ENCODE measurements at places on chromosomes 6 and 20. TPM values are rescaled to one million over a fixed set of nuclear protein-coding genes. Genes with fewer than 3 reads are reported as not detected.

The PIM1 gene
- polyA plus RNA-seq: 23.7 TPM

The BHLHE23 gene
- polyA plus RNA-seq: not detected

GRCh38 chr20:51491393-51491792 lies 51.1 kb downstream of the NFATC2 start:
- no peak for DNase-seq

The BMP2 gene
- polyA plus RNA-seq: 16.2 TPM

The COL19A1 gene
- polyA plus RNA-seq: 3.7 TPM

The ZNF334 gene
- polyA plus RNA-seq: 40.5 TPM

The SAMD10 gene
- polyA plus RNA-seq: 12.0 TPM

DNA sequence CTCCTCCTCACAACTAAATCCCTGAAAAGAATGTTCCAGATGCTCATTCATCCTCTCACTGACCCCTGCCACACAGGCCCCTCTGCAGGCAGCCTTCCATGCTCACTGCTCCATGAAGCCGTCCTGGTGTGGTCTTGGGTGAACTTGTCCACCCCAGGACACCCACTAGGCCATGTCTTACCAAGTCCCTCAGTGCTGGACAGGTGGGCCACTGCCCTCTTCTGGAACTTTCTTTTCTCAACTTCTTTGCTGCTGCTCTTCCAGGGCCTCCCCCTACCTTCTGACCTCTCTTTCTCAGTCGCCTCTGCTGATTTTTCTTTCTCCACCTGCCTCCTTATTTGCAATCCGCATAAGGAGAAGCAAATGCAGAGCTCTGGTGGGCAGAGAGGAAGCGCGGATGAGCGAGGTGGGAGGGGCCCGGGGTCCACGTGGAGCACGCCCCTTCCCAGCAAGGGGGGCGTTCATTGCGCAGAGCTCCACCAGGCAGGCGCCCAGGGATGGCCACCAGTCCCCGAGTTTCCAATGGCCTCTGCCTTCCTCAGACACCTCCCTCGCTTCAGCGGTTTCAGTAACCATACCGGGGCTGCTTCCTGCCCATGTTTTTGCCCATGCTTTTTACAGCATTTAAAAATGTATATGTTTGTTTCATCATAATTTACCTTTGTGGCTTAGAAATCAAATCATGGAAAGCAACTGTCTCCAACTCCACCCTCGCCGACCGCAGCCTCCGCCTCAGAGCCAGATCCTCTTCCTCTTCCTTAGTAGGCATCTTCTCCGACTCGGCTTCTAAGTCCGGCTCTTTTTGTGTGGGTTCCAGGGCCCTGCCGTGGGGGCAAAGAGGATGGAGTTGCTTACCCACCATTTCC lies 129.6 kb downstream of the ZDHHC14 start:
- no peak for DNase-seq

DNA sequence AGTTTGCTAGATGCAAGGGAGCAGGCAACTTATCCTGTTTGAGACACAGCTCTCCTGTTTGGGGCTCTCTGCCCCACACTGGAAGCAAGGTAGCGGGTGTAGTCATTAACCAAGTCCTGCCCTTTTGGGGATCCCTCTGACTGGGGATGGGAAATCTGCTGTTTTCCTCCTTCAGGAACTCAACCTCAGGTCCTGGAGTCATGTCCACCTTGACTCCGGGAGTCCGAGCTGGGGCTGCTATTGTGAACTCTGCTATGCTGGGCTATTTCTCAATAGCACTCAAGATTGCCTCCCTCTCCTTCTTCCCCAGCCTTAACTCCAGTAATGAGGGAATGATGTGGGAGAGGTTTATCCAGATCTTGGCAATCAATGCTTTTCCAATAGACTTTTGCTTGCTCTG lies 54.1 kb upstream of the CHD6 start:
- DNase-seq: no peak

DNA sequence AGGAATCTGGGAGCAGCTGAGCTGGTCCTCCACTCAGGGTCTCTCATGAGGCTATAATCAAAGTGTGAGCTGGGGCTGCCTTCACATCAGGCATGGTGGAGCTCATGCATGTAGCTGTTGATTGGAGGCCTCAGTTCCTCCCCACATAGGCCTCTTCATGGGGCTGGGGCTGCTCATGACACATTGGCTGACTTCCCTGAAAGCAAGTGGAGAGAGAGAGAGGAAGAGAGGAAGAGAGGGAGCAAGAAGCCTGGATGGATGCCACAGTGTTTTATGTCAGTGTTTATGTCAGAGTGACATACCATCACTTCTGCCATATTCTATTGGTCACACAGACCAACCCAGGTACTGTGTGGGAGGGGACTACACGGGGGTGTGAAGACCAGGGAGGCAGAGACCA lies 43.8 kb downstream of the EYA2 start:
- DNase-seq: no peak

DNA sequence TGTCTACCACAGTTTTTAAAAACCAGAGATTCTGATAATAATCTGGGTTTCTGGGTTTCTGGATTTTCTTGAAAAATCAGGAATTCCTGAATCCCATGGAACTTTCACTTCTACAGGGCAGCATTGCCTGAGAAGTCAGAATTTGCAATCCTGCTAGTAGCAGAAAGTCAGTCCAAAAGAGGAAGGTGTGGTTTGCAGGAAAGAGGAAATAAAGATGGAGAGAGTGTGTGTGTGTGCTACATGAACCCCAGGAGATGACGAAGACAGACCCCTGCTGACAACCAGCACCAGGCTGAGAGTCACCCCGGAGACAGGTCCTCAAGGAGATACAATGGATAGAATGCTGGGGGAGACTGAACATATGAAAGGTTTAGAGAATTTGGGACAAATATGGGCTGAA lies 44.9 kb downstream of the PRND start:
- no peak for DNase-seq

The SPO11 gene
- polyA plus RNA-seq: not detected

DNA sequence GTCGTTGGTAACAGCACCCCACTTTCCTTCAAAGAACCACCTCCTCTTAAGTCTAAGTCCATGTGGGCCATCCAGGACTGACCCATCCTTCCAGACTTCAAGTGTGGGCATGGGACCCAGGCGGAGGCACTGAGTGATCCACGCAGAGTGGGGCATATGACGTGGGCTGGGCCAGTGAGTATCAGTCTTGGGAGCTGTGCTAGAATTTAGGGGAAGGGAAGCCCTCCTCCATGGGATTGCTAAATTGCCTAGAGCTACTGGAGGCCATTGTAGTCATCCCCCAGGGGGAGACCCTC lies 35.3 kb upstream of the KCNB1 start:
- DNase-seq: no peak

The ADTRP gene
- 1.7 TPM for polyA plus RNA-seq

GRCh38 chr6:154468760-154469159 lies 41.7 kb downstream of the CNKSR3 start:
- no peak for DNase-seq

Measured in renal pelvis (tissue), 12 donors.